ENCODE measurements at places on chromosomes 3 and 15.

GRCh38 chr3:179565496-179565895 lies 2.8 kb downstream of the ACTL6A start:
- DNase-seq: no peak

DNA sequence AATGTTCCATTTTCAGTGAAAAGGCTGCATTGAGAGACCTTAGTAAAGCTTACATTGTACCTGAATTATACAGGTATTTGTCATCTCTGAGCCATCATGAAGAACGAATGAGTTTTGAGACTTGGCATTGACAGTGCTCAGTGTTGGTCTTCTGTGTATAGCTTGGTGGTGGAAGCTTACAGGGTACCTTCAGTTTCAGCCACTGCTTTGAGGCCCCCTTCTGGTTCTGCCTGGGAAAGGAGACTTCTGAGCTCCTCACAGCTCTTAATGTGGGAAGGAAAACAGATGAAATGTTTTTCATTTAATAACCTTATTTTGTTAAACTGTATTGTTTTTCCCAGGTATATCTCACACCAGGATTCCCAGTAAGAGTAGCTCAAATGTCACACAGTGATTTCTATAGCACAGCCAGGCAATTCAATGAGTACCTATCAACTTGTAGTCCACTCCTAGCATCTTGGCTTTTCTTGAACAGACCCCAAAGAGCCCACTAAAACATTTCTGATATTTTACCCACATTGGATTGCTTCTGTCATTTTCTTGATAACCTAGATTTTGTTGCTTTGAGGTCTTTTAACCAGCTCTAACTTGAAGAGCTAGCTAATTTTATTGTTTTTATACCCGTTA lies 5.6 kb downstream of the SERPINI1 start:
- no peak for DNase-seq

DNA sequence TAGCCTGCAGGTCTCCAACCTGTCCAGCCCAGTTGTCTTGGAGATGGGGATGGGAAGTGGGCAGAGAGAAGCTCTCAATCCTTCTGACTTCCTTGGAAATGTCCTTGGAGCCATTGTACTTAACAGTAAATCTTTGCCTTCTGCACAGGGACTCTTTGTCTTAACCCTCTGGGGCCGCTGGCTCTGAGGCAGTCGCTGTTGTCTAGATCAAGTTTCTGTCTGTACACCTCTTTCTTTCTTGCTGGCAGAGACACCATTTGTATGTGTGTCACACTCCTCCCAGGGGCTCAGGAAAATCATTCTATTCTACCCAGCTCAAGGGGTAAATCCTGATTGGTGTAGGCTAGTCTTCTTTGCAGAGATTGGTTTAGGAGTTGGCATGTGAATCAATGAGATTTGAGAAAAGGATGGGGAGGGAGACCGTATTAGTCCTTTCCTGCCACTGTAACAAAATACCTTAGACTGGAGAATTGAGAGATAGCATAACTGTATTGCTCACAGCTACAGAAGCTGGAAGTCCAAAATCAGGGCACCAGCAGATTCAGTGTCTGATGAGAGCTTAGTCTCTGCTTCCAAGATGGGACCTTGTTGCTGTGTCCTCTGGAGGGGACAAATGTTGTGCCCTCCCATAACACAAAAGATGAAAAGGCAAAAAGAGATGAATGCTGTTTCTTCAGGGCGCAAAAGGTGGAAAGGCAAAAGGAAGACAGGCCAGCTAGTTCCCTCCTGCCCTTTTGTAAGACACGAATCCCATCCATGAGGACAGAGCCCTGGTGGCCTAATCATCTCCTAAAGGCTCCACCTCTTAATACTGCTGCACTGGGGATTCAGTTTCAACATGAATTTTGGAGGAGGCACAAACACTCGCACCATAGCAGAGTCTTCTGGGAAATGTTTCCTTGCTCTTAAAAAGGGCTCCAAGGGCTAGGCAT lies 66.3 kb downstream of the PPCDC start:
- DNase-seq: no peak

DNA sequence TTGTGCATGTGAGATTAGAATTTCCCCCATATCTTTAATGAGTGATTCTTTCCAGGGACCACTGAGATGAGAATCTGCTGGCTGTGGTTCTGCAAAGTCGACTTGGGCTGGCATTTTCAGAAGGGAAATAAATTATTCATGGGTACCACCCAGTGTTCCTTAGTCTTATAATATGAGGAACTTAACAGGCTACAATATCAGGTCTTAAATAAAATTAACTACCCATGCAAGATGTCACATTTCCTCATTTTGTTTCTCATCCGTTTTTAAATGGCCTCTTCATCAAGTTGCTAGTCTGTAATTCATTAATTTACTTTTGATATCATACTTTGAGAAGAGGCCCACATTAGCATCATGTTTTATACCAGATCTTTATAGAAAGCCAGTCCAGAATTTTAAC lies 58.3 kb upstream of the SKOR1 start:
- no peak for DNase-seq

GRCh38 chr3:64616953-64617352 lies 70.8 kb downstream of the ADAMTS9 start:
- no peak for DNase-seq

- DNase-seq: no peak
Measured at GRCh38 chr3:128226795-128227395, 73.6 kb downstream of the EEFSEC start.

DNA sequence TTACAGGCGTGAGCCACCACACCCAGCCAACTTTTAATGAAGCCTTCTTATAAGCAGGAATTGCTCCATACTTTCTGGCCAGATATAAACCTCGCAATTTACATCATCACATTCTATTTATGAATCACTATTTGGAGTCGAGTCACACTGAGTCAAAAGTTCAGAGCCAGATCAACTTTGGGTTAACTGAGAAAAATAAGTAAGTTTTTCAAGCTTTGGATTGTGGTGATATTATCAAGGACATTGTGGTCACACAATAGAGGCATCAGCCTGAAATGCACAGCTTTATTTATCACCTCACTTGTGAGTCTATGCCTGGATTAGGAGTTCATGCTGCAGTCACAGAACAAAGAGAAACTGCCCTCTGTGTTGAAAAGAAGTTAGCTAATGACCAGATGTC lies 1163.5 kb downstream of the ROBO1 start:
- DNase-seq: no peak

DNA sequence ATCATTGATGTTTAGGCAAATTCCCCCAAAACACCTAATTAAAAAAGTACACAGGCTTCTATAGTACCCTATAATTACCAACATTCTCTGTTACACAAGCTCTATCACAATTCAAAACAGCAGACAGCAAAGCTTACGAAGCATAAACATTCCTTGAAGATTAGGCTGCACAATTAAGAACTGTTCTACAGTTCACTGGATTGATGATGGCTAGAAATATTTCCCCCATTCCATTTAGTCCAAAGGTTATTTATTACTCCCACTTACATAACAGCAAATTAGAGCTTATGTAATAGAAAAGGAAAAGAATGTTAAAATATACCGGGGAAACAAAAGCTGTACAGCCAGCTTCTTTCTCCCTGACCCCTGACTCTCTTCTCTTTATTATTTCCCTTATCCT lies 49.3 kb downstream of the UACA start:
- DNase-seq: no peak

- no peak for DNase-seq
Measured at GRCh38 chr3:140505213-140505612, 172.7 kb upstream of the TRIM42 start.

DNA sequence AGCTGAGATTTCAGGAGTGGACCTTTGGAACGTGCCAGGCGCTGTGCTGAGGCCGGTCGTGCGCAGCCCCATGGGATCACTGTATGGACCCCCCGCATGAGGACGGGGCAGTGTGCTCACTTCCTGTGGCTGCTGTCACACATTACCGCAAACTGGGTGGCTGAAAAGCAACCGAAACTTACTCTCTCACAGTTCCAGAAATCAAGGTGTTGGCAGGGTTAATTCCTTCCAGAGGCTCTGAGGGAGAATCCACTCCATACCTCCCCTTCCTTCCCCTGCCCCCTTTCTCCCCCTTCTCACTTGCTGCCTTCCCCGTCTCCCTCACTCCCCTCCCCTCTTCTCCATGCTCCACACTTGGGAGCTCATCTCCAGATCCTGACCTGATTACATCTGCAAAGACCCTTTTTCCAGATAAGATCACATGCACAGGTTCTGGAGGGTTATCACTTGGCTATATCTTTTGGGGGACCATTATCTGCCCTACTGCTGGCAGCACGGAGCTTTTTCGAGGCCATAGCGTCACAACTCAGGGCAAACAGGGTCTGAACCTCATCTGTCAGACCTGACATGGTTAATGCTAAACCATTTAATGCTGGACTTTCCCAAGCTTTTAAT lies 41.2 kb downstream of the KLF13 start:
- DNase-seq: no peak

DNA sequence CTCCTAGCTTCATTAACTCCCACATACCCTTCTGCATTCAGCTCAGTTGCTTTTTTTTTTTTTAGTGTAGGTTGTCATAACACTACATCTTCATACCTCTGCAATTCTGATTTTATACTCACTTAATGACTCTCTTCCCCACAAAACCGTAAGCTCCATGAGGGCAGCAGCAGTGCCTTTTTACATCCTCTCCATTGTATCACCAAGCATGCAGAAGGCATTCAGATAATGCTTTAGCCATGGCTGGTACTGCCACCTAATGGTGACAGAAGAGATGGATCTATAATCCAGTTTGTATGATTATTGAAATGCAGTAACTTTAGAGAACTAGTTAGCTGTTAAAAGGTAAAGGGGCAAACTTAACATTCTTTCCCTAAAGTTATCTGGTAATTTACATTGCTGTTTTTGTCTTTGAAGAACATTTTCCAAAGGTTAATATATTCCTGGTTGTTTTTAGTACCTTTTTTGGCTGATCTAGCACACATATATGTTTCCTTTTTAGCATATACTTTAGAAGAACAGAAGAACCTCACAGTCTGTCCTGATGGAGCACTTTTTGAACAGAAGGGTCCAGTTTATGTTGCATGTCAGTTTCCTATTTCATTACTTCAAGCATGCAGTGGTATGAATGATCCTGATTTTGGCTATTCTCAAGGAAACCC lies 36.8 kb downstream of the ATP1B3 start:
- DNase-seq: no peak

- no peak for DNase-seq
Measured at GRCh38 chr15:49306551-49306950, 116.5 kb upstream of the FGF7 start.

DNA sequence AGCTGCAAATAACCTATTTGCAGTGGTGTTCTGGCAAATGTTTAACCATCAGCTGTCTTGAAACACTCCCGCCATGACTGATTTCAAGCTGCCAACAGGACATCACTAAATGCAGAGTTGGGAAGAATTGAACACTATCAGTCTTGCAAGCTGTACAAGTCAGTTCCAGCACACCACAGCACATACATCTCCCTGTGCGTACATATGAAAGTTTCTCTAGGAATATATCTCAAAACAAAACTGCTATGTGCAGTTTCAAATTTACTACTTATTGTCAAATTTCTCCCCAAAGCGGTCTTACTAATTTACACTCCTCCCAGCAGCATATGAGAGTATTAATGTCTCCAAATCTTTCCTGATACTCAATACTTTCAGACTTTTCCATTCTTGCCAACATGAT lies 30.4 kb upstream of the CORO2B start:
- DNase-seq: no peak

- DNase-seq: no peak
Measured at GRCh38 chr3:189530822-189531221, 100.4 kb upstream of the TP63 start.

- DNase-seq: no peak
Measured at GRCh38 chr3:195036974-195037373, 234.0 kb downstream of the XXYLT1 start.

- no peak for DNase-seq
Measured at GRCh38 chr3:143600756-143601718, 247.2 kb downstream of the SLC9A9 start.

- no peak for DNase-seq
Measured at GRCh38 chr3:151478335-151478697, 17.5 kb upstream of the IGSF10 start.

- DNase-seq: no peak
Measured at GRCh38 chr3:122627301-122627700, 49.9 kb downstream of the PARP15 start.

DNA sequence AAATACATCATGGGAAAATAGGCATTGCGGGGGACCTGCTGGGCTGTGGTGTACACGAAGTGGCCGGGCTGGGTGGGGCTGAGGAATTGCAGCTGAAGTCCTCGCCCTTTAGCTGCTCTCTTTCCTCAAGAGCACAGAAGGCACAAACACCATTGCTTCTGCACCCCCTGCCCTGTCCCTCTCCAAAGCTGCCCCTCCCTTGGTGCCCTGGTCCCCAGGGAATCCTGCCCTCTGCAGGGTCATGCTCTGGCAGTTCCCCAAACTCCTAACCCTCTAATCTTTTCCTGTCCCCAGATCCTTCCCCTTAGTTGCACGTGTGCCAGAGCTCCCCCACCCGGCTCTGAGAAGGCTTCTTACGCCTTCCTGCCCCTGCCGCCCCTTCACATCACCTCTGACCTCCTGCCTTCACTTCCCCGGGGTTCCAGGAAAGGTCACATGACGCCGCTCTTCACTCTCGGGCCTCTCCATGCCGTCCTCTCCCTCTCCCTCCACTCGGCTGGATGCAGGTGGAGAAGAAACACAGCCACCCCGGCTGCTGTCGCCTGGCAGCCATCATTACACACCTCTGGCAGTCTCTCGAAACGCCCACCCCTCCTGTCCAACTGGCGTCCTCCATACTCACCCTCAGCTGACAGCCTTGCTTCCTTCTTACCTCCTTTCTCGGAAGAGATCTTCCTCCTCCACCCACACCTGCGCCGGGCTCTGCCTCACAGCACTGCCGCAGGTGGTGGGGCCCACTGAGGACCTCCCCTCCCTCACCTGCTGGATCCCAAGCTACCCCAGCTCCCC lies 6.9 kb upstream of the PCSK6 start:
- DNase-seq: no peak

DNA sequence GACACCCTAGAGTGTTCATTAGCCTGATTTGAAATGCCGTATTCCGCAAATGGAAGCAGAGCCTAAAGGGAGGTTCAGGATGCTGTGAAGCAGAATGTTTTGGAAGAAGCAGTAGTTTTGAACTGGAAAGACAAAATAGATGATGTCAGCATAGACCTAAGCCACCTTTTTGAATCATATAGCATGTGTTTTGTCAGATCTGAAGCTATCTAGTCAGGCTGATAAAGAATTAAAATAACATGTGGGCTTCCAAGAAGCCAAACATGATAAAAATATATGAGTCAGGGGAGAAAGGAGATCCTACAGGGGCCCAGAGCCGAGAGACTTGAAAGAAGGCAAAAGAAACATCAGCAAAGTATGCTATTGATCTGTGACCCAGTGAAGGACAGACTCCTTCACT lies 47.2 kb upstream of the RASA2 start:
- DNase-seq: no peak

DNA sequence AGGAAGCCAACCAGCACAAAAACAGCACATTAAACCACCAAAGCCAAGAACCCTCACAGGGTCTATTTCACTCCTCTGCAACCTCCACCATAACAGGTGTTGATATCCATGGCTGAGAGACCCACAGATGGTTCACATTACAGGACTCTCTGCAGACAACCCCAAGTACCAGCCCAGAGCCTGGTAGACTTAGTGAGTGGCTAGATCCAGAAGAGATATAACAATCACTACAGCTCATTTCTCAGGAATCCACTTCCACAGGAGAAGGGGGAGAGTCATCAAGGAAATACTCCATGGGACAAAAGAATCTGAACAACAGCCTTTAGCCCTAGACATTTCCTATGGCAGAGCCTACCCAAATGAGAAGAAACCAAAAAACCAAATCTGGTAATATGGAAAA lies 168.1 kb upstream of the CD96 start:
- no peak for DNase-seq

All from NCI-H1417 treated with DMSO at 0.1 percent for 48 hours (cell line).